Cortex of kidney (tissue), 1 donor: ENCODE measurements at places on chromosomes 5 and 9.

DNA sequence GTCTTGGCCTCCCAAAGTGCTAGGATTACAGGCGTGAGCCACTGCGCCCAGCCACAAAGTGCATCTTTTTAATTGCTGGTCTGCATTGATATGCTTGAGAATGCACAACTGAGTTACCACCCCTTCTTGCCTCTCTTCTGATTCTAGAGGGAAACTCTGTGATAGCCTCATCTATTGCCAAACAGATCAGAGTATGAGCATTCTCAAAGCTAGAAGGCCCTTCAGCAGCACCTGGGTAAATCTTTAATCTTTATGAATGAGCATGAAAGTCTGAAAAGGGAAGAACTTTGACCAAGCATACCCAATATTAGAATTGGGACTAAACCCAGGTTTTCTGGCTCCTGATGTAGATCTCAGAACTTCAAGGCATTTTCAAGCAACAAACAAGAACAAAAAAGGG lies 298.3 kb upstream of the TNC start:
- DNase-seq: no peak

- DNase-seq: no peak
Observed at GRCh38 chr5:171702135-171702770, 83.4 kb upstream of the SMIM23 start.

GRCh38 chr9:15150939-15151338 lies 156.1 kb downstream of the TTC39B start:
- no peak for DNase-seq

GRCh38 chr5:5128766-5129165 lies 11.4 kb upstream of the ADAMTS16 start:
- no peak for DNase-seq

DNA sequence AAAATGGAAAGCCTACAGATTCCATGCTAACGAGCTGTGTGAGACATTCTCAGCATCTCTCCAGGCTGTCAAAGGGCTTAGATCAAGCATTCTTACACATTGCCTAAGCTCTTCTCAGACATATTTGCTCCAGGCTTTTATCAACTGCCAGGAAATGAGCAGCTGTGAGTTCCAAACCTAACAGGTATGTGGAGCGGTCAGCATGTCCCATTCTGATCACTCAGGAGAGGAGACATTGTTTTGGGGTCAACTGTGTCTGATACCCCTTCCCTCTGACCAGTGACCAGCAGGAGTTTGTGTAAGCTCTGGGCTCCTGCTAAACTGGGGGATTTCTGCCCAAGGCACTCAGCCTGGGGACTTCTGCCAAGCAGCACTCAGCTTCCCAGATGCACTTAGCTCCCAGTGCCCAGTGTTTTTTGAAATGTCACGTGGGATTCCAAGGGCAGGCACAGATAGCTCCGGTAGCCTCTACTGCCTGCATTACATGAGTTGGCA lies 229.1 kb downstream of the SEC61B start:
- no peak for DNase-seq

DNA sequence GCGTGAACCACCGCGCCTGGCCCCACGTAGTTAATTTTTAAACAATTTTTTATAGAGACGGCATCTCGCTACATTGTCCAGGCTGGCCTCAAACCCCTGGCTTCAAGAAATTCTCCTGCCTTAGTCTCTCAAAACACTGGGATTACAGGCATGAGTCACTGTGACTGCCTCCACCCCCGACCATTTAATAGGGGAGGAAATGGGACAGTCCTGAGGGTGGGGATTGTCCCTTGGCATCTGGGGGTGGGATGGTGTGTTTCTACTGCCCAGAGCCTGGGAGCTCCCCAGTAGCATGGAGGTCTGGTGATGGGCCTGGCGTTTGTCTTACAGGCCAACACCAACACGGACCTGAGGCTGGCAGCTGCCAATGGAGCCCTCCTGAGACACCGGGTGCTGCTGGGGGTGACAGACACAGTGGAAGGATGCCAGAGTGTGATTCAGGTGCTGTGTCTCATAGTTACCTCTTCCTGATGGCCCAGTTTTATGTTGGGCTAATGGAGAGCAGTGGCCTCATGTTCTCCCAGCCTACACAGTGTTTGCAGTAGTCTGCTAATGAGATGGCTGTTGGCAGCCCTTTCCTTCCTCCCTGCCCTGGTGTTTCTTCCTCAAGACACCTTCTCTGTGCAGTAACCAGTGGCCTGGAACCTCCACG lies 22.5 kb downstream of the TMEM268 start:
- DNase-seq: no peak

DNA sequence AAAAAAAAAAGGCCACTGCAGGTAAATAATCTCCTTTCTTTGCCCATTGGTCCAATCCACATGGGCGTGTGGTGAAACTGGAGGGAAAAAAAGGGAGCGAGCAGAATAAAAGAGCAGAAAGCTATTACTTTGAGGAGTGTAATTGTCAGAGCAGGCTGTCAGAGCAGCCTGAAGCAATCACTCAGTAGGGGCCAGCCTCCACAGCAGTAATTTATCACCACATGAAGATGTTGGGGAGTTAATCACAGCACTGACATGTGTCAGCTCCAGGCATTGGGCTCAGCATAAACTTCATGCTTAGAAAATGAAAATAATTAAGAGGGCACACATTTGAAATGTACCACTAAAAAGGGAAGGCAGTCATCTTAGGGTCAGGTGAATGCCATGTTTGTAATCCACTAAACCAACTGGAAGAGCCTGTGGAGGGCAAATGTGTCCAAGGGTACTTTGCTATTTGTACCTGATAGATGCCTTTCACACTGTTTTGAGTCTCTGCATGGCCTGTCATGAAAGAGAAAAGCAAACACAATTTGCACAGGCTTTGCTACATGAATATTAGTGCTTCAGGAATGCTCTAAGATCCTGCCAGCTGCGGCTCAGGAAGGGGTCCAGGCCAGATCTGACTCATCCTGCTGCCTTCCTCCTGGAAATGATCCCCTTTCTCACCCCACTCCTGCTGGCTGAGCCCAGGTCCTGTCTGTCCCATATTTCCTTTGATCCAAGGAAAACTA lies 2.9 kb upstream of the PTGER4 start:
- no peak for DNase-seq

GRCh38 chr5:67100301-67100700 lies 96.3 kb downstream of the CD180 start:
- no peak for DNase-seq

DNA sequence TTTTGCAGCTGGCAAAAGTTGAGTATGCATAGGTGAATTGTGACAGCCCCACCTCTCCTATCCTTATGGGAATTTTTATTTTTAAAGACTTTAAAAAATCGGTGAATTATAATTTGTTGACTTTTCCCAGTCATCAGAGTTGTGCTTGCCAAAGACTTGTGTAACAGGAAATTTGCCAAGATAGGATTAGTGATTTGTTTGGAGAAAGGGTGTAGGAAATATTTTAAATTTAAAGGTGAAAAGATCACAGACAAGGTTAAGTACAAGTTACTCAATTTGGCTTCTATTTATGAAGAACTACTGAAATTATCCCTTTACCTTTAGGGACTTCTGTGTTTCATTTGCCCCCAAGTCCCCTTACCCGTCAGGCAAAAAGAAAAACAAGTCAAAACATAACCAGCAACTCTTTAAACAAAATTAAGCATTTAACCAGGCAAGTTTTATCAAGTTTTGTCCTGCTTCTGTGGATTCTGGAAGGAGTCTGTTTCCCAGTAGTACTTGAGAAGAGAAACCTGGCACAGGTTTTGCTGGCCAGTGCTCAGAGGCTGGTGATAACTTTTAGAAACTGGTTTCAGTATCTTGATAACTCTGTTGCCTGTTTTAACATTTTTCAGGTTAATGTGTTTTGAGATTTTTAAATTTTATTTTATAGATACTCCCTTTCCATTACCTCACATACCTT lies 285.4 kb downstream of the MAST4 start:
- no peak for DNase-seq

DNA sequence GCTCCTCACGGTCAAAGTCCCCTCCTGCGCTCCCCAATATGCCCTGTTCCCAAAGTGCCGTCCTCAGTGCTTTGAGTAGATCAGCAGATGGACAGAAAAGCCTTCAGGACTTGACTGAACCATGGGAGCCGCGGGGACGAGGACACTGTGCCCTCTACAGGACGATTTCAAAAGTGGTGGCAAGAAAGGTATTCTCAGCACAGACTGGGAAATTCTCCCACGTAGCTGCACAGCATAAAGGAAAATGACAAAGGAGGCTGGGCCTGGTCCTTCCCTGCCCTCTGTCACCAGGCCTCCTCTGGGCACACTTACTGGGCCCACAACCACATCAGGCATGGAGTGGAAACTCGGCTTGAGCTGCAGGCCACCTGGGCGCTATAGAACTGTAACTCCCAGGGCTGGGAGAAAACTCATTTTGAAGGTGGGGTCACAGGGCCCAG lies 16.7 kb upstream of the MTMR12 start:
- DNase-seq: no peak

DNA sequence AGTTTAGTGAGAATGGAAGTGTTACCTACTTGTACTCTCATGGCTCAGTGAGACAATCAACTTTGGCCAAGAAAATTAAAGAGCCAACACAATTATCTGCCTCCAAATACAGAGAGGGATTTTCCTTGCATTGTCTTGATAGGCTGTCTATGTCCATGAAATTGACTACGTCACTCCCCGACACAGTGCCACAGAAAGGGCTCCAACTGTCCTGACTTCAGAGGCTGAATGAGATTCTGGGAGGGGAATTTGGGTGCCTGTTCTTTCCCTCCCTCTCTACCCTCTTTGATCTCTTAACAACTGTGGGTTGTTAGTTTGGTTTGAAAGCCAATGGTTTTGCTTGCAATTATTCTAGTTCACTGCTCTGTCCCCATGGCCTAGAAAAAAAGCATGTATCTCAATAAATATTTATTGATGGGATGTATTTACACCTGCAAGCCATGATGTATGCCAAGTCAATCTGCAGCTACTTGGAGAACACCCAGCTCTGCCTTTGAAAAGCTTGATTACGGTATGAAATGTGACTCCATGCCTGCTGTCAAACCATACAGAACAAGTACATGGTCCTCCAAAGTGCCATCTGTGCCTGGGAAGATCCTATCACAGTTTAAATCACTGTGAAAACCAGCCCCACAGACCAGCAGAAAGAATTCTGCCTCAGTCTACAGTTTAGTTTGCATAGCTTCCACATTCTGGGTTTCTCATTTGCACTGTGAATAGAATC lies 37.3 kb downstream of the CAPSL start:
- DNase-seq: no peak

DNA sequence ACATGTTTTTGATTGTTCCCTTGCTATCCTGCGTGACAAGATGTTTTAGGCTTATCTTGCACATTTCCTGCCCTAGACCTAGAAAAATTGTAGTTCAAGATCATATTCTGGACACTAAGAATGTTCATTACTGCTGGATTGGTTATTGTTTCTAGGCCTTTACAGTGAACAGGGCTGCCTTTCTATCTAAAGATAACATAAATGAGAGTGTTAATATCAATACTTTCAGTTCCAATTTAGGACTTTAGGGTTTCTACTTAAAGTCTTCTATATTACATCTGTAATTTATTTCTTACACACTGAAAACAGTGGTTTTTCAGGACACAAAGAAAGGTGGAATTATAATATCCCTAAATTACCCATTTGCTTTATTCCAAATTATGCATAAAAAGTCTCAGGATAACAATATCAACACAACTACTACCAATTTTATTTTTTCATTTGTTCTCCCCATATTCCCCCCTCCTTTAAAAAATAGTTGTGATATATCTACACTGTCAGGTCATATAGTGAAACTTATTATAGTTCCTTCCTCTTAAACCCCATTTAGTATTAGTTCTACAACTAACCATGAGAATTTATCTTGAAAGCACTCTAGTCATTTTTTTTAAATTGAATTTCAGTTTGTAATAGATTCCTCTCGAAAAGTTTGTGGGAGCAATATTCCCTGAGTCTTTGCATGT lies 293.9 kb upstream of the RIOK2 start:
- no peak for DNase-seq

DNA sequence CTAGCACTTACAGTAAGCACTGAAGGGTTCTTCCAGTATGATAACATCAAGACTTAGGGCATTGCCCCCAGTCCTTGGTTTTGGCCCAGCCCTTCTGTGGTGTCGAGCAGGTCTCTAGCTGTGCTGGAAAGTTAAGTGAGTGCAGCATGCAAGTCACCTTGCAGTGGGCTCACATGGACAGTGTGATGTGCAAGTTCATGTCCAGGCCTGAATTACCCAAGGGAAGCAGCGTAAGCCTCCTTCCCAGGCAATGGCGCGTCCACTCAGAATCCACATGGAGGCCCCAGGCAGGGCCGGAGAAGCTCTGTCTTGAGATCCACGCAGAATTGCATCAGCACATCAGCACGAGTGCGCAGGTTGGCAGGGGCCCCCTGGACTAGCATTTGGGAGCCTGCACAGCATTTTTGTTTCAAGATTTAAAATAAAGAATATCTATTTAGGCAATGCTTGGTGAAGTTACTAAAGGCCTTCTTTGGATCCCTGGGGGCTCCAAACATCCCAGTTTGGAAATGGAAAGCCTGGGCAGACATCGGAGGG lies 108.4 kb upstream of the ALDH1B1 start:
- DNase-seq: no peak

GRCh38 chr9:107922260-107922659 lies 432.7 kb upstream of the KLF4 start:
- DNase-seq: no peak

- DNase-seq: no peak
Observed at GRCh38 chr5:82160948-82161347, 117.2 kb downstream of the RPS23 start.

DNA sequence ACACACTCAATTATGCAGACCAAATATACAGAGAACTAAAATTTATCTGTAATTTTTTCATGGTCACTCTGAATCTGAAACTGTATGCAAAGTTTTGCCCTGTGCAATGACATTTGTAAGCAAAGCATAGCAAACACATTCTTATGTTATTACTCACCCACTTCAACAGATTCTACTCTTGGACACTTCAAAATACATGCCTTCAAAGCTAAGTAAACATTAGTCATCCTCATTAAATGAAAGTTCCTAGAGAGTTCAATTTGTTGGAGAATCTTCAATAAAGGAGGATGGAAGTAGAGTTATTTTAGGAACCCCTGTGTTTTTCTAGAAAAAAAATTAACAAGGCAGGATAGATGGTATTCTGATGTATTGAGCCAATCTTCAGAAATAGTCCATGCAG lies 639.7 kb upstream of the C9orf72 start:
- no peak for DNase-seq

GRCh38 chr5:143356855-143357583 lies 46.5 kb downstream of the NR3C1 start:
- DNase-seq: no peak

DNA sequence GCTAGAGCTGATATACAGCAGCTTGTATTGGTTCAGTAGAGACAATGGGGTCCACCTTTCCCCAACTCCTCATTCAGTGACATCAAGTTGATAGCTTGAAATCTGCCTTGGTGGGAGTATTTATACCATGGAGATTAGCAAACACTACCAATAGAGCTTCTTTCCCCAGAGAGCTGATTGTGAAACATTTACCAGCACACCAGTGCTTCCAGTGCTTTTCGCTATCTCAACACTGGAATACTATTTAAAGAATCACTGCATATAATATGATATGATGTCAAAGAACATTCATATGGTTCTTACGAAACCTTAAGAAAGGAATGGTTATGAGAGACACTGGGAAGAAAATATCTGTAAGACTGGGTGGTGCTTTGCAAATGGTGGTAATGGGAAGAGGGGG lies 21.8 kb upstream of the RNF145 start:
- DNase-seq: no peak

GRCh38 chr5:87408204-87408603 lies 4.5 kb downstream of the CCNH start:
- no peak for DNase-seq

- no peak for DNase-seq
Observed at GRCh38 chr5:149605354-149605997, 24.2 kb downstream of the ARHGEF37 start.

GRCh38 chr9:96619124-96619465 lies 548 bp downstream of the CDC14B start:
- DNase-seq: no peak
